ENCODE measurements at places on chromosomes 16 and 17.

GRCh38 chr16:47599512-47599911, 138.4 kb downstream of the PHKB start:
- no peak for DNase-seq

GRCh38 chr17:82978765-82979349, 100.6 kb upstream of the METRNL start:
- DNase-seq: no peak

DNA sequence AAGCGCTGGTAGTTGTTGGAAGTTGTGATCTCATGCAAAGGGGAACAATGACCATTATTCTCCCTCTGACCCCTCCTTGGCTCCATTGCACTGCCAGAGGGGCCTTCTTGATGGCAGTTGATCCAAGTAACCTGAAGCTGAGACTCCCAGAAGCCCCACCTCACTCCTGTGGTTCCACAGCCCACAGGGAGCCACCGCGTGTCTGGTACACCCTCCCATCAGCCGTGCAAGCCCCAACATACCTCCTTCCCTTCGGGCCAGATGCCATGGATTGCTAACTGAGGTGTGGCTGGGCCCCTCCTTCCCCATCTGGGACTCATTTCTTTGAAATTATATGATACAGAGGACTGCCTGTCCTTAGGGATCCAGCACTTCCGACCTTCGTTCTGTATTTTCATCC, 17.8 kb downstream of the SAP30BP start:
- DNase-seq: no peak

GRCh38 chr17:65228287-65228686, 91.1 kb downstream of the RGS9 start:
- DNase-seq: no peak

- DNase-seq: no peak
Observed at GRCh38 chr17:20992987-20993862, 49.6 kb downstream of the USP22 start.

DNA sequence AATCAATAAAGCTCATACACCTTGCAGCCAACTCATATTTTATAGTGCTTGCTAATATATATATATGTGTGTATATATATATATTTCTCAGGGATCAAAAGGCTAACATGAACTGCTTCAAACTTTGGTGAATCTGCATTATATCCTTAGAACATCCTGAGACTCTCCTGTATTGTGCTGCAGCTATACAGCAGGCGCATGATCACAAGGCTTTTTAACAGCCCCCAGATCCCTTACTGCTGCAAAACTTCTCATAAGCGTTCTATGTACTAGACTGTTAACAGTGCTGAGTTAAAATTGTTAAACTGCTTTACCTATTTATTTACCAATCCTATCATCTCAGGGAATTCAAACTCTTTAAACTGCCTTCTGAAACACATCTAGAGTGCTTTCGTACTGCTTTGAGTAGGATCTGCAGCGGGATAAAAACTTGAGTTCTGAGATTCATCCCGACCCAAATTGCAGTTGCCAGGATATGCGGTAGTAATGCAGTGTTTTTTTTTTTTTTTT, 1.3 kb downstream of the GPATCH8 start:
- no peak for DNase-seq

- no peak for DNase-seq
Observed at GRCh38 chr17:57424777-57425188, 168.5 kb downstream of the MSI2 start.

- no peak for DNase-seq
Observed at GRCh38 chr17:44086364-44087311, 16.1 kb downstream of the G6PC3 start.

- DNase-seq: no peak
Observed at GRCh38 chr16:11615748-11616447, 29.2 kb upstream of the LITAF start.

DNA sequence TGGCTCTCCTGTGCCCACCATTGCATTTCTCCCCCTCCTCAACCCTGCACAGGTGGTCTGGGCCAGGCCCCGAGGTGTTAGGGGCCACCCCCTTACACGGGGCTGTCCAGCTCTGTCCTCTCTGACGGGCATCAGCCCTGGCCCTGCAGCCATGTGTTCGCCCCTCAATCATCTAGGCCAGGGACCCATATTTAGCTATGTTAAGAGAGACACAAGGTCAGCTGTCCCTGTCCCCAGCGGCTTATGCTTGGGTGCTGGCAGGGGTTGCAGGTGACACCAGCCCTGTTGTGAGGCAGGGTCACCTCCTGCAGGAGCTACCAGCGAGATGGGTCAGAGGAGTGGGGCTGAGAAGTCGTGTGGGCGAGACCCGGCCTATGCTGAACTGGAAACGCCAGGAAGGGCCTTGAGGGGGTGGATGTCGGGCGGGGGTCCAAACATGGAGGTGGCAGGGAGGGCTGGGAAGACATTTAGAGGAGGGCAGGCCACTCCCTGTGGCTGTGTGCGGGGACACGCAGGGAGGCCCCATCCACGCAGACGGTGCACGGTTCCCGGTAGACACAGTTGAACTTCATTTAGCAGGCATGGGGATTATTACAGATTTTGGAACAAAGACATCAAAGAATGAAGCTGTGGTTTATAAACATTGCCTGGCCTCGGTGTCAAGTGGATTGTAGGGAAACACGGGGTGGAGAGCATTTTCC, 133.2 kb upstream of the CHMP6 start:
- no peak for DNase-seq

DNA sequence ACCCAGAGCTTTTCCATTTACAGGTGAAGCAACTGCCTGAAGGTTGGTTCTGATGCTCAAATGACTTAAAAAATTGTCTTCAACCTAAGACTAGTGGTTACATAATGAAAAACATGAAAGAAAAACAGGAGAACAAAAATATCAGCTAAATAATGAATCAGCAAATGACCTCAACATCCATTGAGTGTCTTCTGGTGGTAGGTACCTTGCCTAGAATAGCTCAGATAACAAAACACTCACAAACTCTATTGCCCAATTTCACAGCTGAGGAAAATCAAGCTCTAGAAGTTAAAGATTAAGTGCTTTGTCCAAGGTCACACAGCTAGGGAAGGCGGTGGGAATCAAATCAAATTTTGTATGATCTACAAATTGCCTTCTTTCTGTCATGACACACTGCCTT, 304.6 kb upstream of the CDH11 start:
- no peak for DNase-seq

DNA sequence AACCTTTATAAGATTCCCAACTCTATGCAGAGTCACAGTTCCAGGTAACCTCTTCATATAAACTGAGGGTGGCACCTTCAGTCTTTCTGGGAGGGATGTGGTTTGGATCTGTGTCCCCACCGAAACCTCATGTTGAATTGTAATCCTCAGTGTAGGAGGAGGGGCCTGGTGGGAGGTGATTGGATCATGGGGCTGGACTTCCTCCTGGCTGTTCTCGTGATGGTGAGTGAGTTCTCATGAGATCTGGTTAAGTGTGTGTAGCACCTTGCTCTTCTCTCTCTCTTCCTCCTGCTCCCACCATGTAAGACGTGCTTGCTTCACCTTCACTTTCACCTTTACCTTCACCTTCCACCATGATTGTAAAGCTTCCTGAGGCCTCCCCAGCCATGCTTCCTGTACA, 30.5 kb downstream of the HS3ST2 start:
- no peak for DNase-seq

DNA sequence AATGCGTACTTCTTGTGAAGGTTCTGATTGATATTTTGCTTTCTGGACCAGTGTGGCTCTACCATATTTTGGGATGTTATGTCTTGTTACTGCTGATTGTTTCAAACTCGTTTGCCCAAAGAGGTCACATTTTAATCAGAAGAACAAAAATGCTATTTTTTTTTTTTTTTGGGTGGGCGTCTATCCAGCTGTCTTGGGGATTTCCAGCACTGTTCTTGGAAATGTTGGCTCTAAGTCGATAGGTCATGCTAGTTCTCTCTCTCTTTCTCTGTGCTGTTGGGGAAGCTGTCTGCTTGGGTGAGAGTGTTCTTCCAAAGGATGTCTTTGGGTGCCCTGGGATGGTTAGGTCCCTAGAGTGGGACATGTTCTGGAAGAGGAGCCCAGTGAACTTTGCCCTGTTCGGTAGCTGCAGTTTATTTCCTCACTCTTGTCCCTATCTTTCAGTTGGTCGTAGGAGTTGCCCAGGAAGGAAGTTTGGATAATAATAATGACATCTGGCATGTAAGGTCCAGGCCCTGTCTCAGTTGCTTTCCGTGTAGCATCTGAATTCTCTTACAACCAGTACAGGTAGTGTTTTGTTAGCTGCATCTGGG, 2.9 kb downstream of the IRF8 start:
- no peak for DNase-seq

- DNase-seq: no peak
Observed at GRCh38 chr16:87002717-87003413, 314.3 kb downstream of the C16orf95 start.

DNA sequence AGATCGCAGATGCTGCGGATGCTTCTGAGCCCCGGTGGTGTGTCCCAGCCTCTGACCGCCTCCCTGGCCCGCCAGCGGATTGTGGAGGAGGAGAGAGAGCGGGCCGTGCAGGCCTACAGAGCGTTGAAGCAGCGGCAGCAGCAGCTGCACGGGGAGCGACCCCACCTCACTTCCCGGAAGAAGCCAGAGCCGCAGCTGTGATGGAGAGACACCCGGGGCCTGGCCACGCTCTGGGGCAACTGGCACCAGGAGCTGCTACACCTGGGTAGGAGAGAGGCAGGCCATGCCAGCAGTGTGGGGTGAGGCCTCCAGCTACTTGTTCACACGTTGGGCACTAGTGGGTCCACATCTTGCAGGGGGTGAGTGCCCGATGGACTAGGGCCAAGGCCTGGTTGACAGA, 6.0 kb downstream of the CCDC137 start:
- no peak for DNase-seq

DNA sequence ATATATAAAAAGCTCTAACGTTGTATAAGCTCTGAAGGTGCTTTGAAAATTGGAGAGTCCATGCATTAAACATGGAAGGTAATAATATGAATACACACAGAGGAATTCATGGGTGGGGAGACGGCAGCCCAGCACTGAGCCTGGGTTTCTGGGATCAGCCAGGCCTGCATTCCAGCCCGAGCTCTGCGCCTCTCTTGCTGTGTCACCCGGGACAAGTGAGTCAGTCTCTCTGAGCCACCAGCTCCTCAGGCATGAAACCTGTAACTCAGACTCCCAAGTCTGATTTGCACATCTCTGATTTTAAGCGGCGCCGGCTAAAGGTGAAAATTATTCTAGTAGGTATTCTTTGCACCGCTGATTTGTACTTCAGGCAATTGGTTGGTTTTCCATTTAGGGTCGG, 238.8 kb downstream of the MRTFB start:
- DNase-seq: no peak

DNA sequence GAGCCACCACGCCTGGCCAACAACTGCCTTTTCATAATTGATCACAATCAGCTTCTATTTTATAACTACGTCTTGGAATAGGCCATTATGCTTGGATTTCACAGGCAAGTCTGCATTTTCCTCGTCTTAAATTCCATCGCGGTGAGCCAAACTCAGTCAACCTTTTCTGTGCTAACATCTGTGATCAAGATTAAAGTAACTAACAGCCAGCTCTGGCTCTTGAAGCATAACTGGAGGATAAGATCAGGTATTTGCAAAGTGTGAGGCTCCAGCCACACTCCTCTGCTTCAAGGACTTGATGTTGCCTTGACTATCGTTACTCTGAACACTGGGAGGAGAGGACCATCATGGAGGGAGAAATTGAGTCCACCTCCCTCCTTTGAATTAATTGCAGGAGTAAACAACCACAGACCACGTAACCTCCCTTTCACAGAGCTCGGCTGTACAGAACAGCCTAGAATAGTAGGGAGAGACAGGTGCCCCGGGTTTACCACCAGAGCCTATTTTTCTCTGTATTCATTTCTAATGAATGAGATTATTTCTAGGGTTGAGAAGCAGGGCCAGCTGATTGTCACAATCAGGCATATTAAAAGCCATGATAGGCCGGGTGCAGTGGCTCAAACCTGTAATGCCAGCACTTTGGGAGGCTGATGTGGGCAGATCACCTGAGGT, 143.0 kb downstream of the XYLT1 start:
- no peak for DNase-seq

DNA sequence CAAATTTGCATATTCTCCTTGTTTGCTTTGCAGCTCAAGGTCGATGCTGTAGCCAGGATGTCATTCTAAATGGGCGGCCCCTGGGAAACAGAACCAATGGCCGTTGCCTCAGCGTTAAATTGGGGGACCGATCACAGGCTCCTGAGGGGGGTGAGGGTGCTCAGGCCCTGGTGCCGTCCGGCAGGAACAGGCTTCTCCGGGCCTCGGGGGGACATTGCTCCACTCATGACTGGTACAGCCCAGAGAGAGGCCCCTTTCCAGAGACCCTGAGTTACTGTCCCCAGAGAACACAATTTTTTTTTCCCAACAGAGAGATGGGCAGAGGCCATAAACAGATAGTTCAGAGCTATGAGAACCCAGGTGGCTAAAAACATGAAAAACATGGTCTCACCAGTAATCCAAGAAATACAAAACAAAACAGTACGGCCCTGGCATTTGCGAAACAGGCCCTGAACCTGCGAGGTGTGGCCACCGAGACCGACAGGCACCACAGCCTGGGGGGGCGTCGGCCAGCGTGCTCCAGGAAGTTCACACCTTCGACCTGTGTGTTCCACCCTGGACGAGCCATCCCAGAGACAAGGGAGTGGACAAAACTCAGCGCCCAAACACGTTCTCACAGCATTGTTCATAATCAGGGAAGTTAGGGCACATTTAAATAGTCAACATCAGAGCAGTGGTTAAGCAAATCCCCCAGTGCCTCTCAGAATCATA, 82.8 kb downstream of the METRNL start:
- no peak for DNase-seq

- DNase-seq: no peak
Observed at GRCh38 chr17:43211480-43212402, at the start of gene TMEM106A. Gene TMEM106A (plus strand): TSS chr17:43211875. CDS start chr17:43213042, 1,167 bp downstream.

- DNase-seq: no peak
Observed at GRCh38 chr16:89693931-89694783, 7.3 kb downstream of the SPATA2L start.

GRCh38 chr16:52411011-52411410, 135.9 kb downstream of the TOX3 start:
- DNase-seq: no peak

- DNase-seq: no peak
Observed at GRCh38 chr16:85635545-85636140, 22.5 kb downstream of the GSE1 start.

GRCh38 chr16:16108759-16109158, 114.5 kb downstream of the ABCC6 start:
- DNase-seq: no peak
